AG09309 (cell line): ENCODE measurements at places on chromosomes 3 and 15.

DNA sequence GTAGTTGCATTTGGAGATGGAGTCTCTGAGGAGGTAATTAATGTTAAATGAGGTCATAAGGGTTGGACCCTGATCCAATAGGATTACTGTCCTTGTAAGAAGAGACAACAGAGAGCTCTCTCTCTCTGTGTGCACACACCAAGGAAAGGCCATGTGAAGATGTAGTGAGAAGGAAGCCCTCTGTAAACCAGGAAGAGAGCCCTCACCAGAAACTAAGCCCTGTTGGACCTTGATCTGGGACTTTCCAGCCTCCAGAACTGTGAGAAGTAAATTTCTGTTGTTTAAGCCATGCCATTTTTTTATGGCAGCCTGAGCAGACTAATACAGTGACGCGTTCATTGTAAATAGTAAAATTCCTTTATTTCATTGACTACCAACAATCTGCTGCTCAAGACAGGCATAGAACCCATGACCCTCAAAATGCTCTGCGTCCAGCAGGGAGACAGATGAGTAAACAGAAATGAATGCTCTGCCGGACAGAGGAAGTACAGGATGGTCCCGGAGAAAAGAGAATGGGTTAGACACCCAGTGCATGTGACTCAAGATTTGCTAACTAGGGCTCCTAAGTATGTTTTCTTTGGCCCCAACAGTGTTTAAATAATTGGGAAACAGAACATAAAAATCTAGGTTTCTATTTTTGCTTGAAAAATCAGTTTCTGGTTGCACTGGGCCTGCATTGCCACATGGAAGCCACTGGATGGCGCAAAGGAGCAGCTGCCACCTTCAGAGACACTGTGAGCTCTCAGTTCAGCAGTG is 37.9 kb upstream of the TNFAIP8L3 start:
- DNase-seq, result peak; percentile 96

GRCh38 chr3:102619361-102619760 is 184.5 kb downstream of the ZPLD1 start:
- DNase-seq, result no peak

- DNase-seq, result peak; percentile 47
Measured at GRCh38 chr3:113736548-113737089, 9.4 kb downstream of the NAA50 start.

- DNase-seq, result no peak
Measured at GRCh38 chr3:107172411-107172810, 204.8 kb upstream of the CCDC54 start.

DNA sequence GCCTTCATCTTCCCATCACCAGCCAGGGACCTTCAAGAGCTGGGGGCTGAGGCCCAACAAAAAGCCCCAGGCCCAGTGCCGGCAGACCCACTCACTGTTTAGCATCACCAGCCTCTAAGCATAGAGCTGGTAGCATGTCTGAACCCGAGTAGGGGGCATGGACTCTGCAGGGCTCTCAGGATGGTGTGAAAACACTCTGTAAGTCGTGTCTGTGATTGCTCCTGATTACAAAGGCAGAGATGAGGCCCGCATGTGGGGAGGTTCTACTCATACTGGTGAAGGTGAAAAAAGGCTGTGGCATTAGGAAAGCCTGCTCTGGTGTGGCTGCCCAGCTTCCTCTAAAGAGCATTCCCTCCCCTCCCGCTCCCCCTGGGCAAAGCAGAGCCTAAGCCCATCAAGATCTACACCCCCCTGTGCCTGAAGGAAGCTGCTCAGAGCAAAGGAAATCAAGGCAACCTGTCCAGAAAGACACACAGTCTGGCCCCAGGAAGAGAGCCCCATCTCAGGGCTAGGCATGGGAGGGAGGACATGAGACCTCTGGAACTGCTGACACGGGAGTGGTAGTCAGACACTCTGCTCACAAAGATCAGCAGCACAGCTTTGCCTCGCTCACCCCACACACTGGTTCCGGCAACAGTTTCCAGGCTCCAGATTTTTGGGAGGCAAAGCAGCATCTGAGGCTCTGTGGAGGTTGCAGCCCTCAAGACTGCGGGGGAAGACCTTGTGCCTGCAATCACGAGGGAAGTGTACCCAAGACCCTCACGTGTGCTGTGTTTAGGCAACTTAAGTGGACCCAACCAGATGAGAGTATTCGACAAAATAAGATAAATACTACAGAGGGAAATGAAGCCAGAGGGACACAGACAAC is 36.7 kb downstream of the CCDC12 start:
- DNase-seq, result no peak

GRCh38 chr3:113242096-113242581 is 30.8 kb downstream of the BOC start:
- peak; percentile 64 for DNase-seq

- no peak for DNase-seq
Measured at GRCh38 chr3:189909139-189909538, 211.6 kb downstream of the P3H2 start.

DNA sequence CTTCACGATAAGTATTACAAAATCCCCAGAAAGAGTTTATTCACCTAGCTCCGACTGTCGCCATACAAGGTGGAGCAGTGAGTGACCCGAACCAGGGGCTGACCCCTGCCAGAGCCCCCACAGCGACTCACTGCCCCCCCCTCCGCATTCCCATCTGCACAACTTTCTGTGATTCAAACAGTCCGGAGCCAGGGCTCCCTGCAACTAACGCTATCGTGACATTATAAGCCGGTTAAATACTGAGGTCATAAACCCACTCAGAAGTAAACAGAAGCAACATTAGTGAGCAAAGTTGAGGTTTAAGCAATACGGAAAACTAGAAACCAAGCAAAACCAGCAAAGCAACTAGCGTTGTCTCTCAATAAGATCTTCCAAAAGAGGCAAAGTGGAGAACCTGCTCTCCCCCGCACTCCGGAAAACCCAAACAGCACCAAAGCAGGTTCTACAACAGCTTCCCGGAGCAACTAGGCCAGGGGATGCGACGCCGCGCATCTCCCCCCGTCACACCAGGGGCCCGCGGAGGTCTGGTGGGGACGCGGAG is 642 bp downstream of the SCAP start:
- DNase-seq, result no peak

DNA sequence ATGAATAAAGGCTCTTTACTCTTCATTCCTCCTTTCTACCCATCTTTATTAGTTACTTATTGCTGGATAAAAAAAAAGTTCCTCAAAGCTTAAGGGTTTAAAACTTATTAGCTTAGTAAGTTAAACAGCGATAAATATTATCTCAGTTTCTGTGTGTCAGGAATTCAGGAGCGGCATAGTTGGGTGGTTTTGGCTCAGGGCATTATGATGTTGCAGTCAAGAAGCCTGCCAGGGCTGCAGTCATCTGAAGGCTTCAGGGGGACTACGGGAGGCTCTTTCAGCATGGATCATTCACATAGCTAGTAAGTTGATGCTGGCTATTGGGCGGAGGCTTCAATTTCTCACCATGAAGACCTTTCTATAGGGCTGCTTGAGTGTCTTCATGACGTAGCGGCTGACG is 1.9 kb upstream of the DLG1 start:
- no peak for DNase-seq

- no peak for DNase-seq
Measured at GRCh38 chr3:186333256-186333655, 28.8 kb downstream of the DGKG start.

DNA sequence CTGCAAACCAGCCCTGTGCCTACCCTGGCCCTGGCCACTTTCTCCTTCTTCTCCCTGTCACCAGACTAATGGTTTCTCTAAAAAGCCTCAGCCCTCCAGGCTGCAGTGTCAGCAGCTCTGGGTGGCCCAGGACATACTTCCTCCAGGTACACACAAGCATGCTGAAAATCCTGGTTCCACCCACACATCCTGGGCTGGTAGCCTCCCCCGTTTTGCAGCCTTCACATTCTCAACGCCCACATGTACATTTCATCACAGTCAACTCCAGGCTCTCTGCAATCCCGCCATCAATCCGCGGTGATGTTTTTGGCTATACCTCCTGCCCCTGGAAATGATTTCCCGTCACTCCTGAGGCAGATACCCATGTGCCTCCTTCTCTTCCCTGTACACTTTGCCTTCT is 59.4 kb downstream of the MAGEF1 start:
- DNase-seq, result no peak

GRCh38 chr3:33256249-33256648 is 21.0 kb upstream of the FBXL2 start:
- no peak for DNase-seq

GRCh38 chr3:22691407-22691806 is 511.7 kb upstream of the UBE2E2 start:
- DNase-seq, result no peak

- DNase-seq, result no peak
Measured at GRCh38 chr3:38960953-38961622, 90.7 kb downstream of the SCN11A start.

DNA sequence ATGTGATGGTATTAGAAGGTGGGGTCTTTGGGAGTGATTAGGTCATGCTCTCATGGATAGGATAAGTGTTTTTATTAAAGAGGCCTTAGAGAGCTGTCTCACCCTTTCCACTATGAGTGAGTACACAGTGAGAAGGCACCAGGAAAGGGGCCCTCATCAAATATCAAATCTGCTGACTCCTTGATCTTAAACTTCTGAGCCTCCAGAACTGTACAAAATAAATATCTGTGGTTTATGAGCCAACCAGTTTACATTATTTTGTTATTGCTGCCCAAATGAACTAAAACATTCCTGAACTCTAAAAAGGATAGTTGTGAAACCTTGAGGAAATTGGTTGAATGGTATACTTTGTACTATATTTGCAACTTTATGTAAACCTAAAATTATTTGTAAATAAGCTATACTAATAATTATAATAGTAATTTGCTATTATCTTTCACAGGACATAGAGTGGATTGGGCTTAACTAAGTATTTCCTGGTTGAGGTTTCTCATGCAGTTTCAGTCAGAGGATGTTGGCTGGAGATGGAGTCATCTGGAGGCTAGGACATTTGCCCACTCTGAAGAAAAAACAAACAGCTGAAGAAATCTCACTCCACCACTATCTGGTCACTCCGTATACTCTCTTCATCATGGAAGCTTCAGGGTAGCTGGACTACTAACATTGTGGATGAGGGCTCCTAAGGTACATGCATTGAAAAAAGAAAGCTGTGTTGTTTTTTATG is 1068.6 kb upstream of the CADM2 start:
- DNase-seq, result no peak

DNA sequence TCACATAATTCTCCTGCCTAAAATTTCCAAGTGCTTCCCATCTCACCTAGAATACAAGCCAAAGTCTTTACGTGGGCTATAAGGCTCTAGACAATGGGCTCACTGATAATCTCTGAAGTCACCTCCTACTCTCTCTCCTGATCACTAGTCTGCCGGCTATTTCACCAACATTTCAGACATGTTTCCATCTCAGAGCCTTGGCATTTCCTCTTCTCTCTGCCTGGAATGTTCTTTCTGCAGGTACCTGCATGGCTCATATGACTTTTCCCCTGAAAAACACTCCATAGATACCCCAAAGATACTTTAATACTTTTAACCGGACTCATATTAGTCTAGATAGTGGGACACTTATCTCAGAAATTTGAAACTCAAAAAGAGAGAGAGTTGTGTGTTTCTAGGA is 32.7 kb downstream of the CD200 start:
- no peak for DNase-seq

DNA sequence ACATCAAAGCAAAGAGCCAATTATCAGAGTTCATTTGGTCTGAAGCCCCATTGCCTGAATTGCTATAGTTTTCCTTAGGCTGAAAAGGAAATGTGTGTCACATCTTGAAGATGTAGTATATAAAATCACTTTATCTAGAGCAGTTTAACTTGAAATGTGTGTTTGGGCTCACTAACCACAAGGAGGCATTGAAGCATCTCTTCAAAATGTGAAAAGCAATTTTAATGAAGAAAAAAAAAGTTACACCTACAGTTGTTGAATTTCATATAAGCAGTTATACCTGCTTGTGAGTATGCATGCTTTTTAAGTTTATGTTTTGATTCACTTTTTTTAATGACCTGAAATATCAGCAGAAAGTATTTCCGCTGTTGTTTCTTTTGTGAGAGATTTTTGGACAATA is 129.3 kb downstream of the IQCH start:
- no peak for DNase-seq

DNA sequence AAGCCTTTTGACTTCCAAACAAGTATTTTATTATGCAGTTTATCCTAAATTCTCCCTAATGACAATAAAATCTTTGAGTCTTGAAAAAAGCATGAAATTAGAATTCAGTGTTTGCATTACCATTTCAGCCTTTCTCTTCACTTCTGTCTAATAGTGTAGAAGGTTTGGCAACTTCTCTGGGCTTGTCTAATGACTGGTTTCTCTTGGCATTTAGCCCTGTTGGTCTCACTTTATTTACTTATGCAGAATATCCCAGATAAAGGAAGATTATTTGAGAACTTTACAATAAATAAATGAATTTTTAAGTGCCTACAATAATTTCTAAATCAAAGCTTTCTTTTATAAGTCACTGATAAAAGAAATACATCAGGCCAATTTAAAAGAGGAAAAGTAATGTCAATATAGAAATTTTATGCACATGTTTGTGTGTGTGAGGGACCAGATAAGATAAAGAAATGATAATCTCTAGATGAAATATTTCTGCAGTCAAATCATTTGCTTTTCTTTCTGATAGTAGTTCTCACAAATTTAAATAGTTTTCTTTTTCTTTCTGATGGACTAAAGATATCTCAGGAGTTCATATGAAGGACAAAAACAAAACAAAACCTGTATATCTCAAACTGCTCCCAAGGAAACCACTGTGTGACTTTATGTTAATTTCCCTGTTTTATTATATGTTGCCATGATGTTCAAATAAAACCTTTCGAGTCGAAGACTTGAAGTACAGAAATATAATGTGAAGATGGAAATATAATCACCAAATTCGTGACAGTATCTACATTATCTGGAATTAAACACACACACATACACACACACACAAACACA is 533.1 kb upstream of the CBLB start:
- peak; percentile 20 for DNase-seq

DNA sequence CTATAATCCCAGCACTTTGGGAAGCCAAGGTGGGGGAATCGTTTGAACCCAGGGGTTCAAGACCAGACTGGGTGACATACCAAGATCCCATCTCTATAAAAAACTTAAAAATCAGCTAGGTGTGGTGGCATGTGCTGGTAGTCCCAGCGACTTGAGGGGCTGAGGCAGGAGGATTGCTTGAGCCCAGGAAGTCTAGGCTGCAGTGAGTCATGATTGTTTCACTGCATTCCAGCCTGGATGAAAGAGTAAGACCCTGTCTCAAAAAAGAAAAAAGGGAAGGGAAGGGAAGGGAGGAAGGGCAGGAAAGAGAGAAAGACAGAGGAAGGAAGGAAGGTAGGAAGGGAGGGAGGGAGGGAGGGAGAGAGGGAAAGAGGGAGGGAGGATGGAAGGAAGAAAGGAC is 133.7 kb upstream of the LRRN1 start:
- DNase-seq, result no peak

GRCh38 chr3:154164387-154164786 is 43.2 kb downstream of the ARHGEF26 start:
- DNase-seq, result no peak

- DNase-seq, result no peak
Measured at GRCh38 chr3:122085673-122086072, 30.5 kb downstream of the CD86 start.

- no peak for DNase-seq
Measured at GRCh38 chr3:192364316-192364715, 363.0 kb downstream of the FGF12 start.
